ENCODE measurements at places on chromosomes 7 and 10.

GRCh38 chr7:66430164-66430545 lies 198.5 kb upstream of the KCTD7 start:
- DNase-seq: no peak

DNA sequence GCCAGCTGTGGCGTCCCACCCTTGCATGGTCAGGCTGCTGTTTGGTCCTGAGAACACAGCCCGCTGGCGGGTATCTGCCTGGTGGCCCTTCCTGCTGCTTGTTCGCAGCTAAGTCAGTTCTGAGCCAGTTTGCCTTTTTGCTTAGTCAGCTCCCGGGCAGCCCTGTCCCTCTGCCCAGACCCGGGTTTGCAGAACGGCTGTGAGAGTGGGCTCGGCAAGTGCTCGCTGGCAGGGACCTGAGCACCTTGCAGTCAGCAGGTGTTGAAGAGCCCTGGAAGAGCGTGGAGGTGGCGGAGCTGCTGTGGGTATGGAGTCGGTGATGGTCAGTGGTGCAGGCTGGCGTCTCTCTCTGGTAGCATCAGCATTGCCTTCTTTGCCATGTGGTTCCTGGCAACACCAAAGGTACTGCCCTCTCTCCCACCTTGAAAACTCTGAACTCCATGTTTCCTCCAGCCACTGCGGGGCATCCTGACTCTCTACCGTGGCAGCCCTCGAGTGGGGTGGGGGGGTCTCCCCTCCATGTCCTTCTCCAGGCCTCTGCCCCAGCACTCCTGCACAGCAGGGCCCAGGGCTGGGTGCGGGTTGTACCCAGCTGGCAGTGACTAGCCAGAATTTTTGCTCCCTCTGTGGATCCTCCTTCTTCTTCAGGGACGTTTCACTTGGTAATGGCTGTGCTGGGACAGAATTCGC lies 4.6 kb downstream of the INPP5A start:
- no peak for DNase-seq

GRCh38 chr7:47333959-47334358 lies 248.0 kb downstream of the TNS3 start:
- DNase-seq: no peak

DNA sequence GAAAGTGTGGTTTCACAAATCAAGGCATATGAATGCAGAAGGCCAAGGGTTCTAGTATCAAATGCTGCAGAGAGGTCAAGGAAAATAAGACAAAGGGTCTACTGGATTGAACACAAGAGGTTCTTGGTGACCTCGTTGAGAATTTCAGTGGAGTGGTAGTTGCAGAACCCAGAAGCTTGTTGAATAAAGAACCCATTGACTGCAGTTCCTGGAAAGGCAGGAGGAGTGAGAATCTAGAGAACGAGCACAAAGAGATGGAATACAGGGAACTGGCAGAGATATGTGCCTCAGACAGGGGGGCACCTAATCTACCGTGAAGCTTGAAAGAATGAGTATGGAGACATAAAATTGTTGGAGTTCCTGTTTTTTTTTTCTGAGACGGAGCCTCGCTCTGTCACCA lies 3.5 kb upstream of the SEPTIN7 start:
- no peak for DNase-seq

DNA sequence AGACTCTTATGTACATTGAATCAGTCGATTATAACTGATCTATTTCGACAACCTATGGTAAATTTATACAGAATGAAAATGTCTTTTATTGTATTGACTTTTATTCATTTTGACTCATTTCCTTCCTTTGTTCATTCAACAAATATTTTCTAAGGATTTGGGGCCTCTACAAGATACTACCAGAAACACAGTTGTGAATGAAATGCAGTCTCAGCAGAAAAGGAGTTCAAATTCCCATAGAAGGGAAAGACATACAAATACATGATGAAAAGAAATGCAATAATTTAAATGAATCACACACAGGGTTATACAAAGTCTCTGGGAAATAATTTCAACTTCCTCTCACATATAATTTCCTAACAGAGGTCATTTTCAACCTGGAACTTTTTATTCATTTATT lies 134.0 kb upstream of the SEMA3A start:
- DNase-seq: no peak

DNA sequence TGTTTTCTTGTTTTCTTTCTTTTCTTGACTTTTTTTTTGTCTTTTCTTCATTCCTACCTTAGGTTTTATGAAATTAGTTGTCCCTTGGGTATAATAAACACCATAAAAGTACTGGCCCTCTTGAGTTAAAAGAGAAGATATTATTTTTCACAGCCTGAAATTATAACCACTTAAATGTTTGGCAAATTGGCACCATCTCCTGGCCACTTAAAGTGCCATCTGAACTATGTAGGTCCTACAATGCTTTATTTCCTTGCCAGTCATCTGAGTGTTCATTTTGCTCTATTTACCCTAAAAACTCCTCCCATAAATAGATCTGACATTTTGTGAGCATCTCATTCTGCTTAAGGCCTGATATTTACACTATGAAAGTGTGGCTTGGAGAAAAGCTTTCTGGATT lies 98.9 kb upstream of the PRKCQ start:
- DNase-seq: no peak

GRCh38 chr7:14834883-14835282 lies 67.7 kb downstream of the DGKB start:
- no peak for DNase-seq

DNA sequence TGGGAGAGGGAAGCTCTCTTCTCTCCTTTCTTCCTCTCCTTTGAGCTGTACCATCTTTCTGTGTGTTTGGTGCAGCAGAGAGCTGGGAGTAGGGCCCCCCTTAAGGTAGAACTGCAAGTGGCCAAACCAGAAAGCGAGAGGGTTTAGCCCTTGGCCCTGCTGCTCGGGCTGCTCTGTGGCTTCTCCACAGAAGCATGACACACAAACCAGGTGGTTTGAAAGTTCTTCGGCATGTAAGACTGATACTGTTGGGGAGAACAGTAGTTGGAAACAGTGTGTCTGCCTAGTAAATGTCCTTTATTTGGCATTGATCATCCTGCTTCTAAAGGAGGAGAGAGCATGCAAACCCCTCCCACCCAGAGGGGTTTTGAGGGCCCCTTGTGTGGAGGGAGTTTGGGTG lies 277.8 kb downstream of the CELF2 start:
- no peak for DNase-seq

- DNase-seq: peak; percentile 92
Observed at GRCh38 chr7:44847509-44847919, 373 bp downstream of the H2AZ2 start.

DNA sequence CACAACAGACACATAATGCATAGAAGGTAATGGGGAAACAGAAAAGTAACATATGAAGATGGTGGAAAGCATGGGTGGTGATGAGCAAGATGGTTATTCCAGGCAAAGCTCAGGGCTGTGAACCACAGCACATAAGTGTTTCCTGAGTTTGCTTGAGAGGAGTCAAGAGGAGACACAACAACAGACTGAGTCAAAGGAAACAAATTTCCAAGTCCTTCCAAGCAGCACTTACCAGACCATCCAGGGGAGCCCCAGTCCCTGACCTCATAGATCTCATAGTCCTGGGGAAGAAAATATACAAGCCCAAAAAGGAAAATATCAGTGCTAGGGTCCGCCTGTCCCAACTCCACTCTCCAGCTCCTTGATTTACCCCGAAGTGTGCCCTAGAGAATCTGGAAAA lies 216.6 kb upstream of the FZD1 start:
- no peak for DNase-seq

DNA sequence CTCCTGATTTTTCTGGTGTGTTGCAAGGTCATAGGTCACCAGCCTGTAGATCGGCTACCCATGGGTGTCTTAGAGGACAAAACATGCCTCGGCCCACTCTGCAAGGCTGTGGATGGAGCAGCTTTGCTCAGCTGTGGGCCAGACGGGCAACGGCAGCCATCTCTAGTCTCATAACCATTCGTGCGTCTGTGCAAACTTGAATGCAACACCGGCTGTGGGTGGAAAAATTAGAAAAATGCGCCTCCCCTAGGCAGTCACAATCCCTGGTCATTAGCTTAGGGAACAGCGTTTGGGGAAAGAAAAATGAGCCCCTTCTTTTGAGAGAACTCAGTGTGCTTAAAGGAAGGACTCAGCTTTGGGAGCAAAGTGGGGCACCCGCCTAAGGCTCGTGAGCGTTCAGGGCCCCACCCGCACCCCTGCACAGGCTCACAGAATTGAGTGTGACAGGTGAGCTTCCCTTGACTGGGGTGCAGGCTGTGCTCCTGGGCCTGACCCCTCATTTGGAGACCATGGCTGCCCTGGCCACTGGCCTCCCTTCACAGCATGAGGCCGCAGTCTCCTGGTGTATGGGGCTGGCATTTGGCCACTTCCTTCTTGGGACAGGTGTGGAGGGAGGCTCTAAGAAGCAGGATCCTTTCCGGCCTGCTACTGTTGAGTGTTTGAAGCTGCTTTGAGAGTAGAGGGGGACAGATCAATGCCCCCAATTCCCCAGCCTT lies 148.0 kb downstream of the C10orf105 start:
- no peak for DNase-seq

GRCh38 chr10:71777213-71777985 lies 4.1 kb upstream of the VSIR start:
- DNase-seq: no peak

- DNase-seq: no peak
Observed at GRCh38 chr7:67625257-67625737, 628.7 kb downstream of the TYW1 start.

GRCh38 chr7:26034391-26034790 lies 117.6 kb upstream of the NFE2L3 start:
- no peak for DNase-seq

DNA sequence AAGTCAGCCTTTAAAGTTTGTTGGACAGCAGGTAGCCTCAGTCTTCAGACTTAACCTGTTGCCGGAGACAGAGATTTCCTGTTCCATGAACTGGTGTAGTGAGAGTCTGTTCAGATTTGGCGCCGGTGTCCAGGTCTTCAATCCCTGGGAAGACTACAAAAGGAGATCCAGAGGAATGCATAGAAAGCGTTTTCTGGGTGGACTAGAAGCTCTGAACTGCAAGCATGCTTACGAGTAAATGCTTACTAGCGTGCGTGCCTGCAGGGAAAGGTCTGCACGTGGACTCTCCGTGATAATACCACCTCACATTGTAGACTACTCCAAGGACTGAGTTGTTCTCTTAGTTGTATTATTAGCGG lies 878 bp downstream of the GLRX3 start:
- DNase-seq: no peak

GRCh38 chr10:75399461-75400162 lies 2.0 kb downstream of the ZNF503 start:
- DNase-seq: no peak

GRCh38 chr10:70118196-70118595 lies 14.4 kb downstream of the AIFM2 start:
- no peak for DNase-seq

GRCh38 chr10:118571123-118571522 lies 24.3 kb downstream of the PRLHR start:
- no peak for DNase-seq

DNA sequence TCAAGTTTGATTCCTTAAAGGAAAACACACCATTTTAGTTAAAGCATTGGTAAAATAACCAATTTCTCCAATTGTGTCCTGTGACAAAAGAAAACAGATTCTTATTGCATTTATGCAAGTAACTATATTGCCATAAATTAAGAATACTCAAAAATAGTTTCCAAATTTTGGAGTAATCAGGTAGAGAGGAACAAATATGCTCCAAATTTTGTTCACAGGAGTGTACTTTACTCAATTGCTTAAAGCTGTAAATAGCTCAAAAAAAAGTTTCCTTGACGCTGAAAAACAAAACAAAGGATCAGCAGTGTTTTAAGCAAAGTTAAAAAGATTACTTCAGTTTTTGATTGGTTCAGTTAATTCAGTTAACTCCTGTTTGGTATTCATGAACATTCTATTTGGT lies 52.2 kb upstream of the INHBA start:
- DNase-seq: peak; percentile 4

- DNase-seq: no peak
Observed at GRCh38 chr10:4916086-4916716, 47.0 kb upstream of the AKR1C1 start.

- no peak for DNase-seq
Observed at GRCh38 chr10:20207653-20208052, 391.4 kb downstream of the PLXDC2 start.

GRCh38 chr10:123848564-123849457 lies 42.8 kb downstream of the CPXM2 start:
- no peak for DNase-seq

DNA sequence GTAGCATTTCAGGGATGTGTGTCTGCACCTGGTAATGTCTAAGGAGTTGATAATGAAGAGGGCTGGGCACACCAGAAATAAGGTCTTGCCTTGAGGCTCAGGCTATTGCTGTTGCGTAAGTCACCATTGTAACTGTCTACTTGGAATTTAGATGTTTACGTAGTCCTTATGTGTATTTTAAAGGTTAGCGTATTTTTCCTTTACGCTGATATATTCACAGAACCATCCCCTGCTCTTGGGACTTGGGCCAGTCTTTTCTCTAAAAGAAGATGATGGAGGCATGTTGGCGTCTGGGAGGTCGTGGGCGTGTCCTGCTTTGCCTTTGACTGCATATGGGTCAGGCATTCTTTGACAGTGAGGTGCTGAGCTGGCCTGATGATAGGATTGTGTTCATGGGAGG lies 14.7 kb downstream of the WDR37 start:
- no peak for DNase-seq

- DNase-seq: no peak
Observed at GRCh38 chr10:18486438-18486837, 164.9 kb downstream of the NSUN6 start.

DNA sequence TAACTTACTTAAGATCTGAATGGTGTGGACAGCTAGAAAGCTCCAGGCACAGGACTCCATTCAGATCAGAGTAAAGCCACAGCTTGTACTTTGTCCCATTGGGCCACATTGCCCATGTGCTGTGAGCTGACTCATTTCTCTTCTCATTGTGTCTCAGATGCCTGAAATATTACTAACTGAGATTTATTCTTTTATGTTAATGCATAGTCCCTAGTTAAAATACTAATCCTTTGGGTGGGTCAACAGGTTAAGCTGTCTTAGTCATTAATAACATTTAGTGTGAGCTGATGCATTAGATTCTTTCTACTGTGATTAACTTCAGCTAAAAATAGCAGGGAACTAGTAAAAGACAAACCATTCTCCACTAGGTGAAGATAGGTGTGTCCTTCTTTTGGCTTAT lies 104.7 kb upstream of the ARMC3 start:
- no peak for DNase-seq

- DNase-seq: no peak
Observed at GRCh38 chr7:130396109-130396508, 15.8 kb downstream of the CPA1 start.

- DNase-seq: no peak
Observed at GRCh38 chr10:74947781-74948401, 121.5 kb downstream of the KAT6B start.

- no peak for DNase-seq
Observed at GRCh38 chr7:46205478-46205877, 284.4 kb upstream of the IGFBP3 start.
